ENCODE measurements at places on chromosomes 12 and 14.

DNA sequence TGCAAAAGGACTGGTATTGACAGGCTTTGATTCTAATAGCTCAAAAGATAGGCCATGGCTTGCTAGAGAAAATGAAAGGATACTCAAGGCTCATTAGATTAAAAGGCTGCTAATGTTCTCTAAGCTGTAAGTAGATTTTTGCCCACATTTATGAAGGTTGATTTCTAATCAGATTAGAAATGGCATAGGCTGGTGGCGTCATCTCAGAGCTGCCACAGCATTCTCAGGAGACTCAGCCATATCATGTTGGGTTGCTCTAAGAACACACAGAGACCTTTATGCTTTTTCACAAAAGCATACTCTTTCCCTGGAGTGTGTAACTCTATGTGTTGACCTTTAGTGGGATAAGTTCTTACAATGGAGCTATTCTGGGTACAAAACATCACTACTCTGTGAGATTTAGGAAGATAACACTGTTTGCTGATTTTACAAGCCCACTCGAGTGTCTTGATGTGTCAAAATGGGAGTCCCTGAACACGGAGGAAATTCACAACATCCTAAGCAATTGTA lies 576.0 kb downstream of the NRXN3 start:
- DNase-seq, result no peak

GRCh38 chr12:2194571-2194970 lies 141.8 kb downstream of the CACNA1C start:
- DNase-seq, result no peak

GRCh38 chr14:52950898-52951680 lies at the start of gene FERMT2:
FERMT2 (minus strand) TSS chr14:52951050; CDS start chr14:52950568, 482 bp downstream.
- peak; percentile 47 for DNase-seq

GRCh38 chr12:53951577-53952334 lies 2.9 kb upstream of the HOXC12 start:
- no peak for DNase-seq

- no peak for DNase-seq
Observed at GRCh38 chr12:87152075-87152474, 877.1 kb downstream of the C12orf50 start.

GRCh38 chr14:44448951-44449358 lies 58.1 kb downstream of the FSCB start:
- DNase-seq, result no peak

- no peak for DNase-seq
Observed at GRCh38 chr14:72636094-72636493, 257.8 kb downstream of the DPF3 start.

DNA sequence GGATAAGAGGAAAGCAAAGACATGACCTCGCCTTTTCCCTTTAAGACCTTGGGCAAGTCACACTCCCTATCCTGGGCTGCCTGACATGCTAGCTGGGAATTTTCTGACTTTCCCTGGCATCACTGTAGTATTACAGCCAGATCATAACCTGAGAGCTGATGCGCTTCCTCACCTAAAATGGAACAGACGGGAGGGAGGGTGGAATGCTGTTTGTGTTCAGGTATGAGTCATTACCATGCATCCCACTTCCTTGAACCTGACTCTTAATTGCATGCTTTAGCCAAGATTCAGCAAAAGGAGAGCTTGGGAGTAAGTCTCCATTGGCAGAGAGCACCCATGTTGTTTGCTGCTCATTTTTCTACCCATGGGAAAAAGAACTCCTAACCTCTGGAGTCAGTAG lies 156.5 kb downstream of the KCNK10 start:
- DNase-seq, result no peak

DNA sequence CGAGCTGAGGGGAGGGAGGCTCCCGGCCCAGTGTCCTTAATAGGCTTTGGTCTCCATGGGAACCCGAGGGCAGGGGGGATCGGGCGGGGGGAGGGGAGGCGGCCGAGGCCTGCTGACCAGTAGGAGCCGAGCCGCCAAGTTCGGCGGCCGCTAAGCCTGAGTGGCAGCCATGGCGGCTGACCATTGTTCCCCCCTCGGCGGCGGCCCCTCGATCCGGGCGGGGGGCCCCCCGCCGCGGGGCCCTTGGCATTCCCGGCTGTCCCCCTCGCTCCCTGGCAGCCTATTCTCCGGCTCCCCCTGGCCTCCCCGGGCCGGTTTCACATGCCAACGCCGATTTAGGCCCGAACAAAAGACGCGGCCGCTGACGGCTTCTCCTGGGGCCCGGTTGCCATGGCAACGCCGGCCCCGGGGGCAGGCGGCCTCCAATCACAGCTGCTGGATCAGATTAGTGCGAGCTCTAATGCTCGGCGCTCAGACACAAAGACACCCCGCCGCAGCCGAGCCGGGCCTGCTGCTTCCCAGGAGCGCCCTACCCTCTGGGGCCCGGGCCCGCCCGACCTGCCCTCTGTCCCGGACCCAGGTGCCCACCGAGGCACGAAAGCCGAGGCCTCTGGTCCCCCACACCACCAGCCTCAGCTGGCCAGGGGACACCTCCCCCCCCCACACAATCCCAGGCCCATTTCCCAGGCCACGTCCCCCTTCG lies 7.3 kb downstream of the MSI1 start:
- DNase-seq, result no peak

GRCh38 chr12:89160716-89161123 lies 191.6 kb downstream of the DUSP6 start:
- peak; percentile 8 for DNase-seq

- DNase-seq, result no peak
Observed at GRCh38 chr14:29390081-29390832, 537.4 kb downstream of the PRKD1 start.

GRCh38 chr12:22477166-22477893 lies 67.0 kb downstream of the C2CD5 start:
- no peak for DNase-seq

DNA sequence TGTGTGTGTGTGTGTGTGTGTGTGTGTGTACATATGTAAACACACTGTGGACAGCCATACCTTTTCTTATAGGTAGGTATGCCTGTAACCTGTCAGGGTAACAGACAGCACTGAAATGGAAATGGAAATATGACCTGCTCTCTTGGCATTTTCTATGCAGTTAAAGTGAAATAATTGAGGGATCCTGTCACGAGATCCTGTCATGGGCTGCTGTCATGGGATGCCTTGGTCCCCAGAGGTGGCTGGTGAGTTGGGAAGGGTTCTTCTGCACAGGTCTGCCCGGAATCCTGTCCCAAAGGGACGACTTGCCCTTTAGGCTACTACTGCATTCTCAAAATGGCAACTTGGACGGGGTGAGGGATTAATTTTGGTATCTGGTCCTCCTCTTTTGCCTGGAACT lies 47.3 kb downstream of the ELK3 start:
- no peak for DNase-seq

GRCh38 chr12:130384234-130384633 lies 46.5 kb downstream of the PIWIL1 start:
- no peak for DNase-seq

- DNase-seq, result no peak
Observed at GRCh38 chr12:130954544-130954831, 781 bp downstream of the ADGRD1 start.

- no peak for DNase-seq
Observed at GRCh38 chr14:99431986-99432385, 48.7 kb downstream of the SETD3 start.

DNA sequence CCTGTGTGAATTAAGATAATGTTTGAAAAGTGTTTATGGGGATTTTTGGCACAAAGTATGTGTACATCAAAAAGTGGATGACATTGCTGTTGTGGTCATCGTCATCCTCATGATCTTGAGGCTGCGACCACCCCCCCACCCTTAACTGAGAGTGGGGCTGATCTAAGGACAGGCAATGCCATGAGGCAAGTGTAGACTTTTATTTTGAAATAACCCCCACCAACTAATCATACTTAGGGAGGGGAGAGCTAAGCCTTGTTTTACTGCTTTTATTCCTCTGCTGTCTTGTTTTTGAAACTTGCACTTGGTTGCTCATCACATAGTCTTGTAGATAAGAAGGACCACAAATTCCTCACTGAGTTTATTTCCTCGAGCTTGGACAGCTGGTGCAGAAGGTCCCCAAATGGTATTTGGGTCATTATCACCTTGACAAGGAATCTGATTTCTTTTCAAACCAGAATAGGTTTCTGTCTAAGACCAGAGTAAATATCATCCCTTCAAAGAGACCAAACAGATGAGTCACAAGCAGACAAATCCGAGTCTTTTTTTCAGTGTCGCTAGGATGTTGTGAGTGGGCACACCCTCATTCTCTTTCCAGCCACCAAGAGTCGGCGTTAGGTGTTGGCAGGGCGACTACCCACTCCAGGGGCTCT lies 23.9 kb upstream of the SMOC1 start:
- no peak for DNase-seq

- DNase-seq, result no peak
Observed at GRCh38 chr12:104197264-104197663, 18.3 kb upstream of the TXNRD1 start.

DNA sequence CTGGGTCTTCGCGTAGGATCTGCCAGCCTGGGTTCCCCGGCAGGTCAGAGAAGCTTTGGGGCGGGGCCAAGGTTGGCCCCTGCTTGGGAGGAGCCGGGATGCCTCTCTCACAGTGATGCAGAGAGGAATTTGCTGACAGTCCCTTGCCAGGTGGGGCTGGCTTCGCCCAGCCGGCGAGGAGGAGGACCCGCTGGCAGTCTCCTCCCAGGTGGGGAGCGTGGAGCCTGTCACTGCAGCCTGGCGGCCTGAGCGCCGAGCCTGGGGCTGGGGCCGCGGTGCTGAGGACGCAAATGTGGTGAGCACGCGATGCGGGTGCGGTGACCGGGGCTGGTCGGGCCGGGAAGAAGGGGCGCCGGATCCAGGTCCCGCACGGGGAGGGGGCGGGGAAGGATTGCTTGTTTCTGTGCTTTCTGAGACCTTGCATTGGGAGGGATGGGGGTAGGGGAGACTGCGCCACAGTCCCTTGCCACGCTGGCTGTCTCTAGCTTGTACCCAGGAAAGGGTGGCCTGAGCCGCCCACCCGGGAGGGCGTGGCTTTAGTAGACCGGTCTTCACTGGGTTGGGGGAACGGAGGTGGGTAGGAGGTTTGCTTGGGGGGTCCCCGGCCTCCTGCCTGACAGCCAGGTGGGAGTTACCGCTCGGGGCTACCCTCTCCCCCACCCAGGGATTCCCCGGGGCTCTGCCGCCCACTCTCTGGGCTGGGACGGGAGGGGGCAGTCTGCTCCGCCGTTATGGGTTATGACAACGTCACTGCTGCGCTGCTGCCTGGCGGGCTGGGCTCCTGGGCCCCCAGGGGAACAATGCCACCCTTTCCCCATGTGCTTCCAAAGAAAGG lies at the start of gene TMEM63C:
TMEM63C (plus strand) TSS at position 196 of the 835 bp plus-strand sequence. CDS start 37,016 bp downstream, outside the sequence.
- no peak for DNase-seq

DNA sequence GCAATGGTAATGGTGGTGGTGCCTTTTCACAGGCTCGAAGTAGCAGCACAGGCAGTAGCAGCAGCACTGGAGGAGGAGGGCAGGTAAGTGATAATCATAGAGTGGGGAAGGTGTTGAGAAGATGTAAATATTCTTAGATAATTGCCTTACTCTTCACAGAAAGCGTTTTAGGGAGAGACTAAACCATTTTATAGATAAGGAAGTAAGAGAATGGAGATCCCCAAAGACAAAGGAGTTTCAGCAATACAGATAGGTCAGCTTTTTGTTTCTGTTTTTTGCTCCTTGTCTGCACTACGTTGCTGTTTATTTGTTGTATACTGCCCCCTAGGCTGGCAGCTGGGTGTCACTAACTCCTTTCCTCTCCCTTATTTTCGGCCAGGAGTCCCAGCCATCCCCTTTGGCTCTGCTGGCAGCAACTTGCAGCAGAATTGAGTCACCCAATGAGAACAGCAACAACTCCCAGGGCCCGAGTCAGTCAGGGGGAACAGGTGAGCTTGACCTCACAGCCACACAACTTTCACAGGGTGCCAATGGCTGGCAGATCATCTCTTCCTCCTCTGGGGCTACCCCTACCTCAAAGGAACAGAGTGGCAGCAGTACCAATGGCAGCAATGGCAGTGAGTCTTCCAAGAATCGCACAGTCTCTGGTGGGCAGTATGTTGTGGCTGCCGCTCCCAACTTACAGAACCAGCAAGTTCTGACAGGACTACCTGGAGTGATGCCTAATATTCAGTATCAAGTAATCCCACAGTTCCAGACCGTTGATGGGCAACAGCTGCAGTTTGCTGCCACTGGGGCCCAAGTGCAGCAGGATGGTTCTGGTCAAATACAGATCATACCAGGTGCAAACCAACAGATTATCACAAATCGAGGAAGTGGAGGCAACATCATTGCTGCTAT lies 2.0 kb downstream of the SP1 start:
- no peak for DNase-seq

DNA sequence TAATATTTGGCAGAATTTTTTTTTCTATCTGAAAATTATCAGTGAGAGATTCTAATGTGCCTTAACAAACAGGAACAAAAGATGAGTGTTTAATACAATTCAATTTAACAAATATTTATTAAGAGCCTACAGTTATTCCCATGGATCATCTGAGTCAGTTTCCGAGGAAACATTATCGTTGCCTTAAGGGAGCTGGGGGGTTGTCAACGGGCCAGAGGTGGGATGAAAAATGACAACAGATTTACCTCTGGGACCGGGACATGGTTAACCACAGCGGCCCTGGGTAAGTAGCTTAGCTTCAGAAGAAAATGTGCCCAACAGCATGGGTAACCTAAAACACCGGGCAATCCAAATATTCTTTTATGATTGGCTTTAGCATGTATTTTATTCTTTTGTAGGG lies 113.6 kb downstream of the DAD1 start:
- no peak for DNase-seq

DNA sequence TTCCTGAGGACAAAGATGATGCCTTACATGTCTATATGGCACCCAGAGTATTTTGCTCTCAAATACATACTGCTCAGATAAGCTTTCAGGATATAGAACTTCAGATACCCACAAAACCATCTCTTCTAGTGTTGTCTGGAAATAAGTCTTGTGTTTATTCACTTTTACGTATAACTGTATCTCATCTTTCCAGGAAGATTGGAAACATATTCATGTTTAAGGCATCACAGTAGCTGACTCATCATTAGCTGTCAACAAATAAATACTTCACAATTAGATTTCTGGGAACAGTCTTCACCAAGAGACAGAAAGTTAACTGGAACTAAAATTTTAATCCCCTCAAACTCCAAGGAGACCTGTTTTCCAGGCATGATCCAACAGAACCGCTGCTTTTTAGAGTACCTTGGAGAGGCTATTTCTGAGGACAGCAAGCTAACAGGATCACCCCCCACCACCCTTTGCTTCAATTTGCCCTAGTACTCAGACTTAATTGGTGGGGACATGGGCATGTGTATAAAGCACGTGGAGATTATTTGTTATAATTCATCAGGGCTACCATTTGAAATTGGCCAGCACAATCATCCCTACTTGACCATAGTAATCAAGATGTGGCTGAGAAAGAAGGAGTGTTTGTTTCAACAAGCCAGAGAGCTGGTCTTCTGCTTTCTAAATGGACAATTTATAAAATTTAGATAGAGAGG lies 129.3 kb upstream of the HIF1A start:
- DNase-seq, result no peak

DNA sequence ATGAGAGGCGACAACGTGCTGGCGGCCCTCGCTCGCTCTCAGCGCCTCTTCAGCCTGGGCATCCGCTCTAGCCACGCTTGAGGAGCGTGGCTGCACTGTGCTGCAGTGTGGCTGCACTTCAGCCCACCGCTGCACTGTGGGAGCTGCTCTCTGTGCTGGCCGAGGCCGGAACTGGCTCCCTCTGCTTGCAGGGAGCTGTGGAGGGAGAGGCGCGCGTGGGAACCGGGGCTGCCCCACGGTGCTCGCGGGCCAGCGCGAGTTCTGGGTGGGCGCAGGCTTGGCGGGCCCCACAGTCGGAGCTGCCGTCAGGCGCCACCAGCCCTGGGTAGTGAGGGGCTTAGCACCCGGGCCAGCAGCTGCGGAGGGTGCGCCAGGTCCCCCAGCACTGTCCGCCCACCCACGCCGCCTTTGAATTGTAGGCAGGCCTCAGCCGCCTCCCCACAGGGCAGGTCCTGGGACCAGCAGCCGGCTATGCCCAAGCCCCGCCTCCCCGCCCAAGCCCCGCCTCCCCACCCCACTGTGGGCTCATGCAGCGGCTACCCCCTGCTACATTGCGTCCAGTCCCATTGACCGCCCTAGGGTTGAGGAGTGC lies 974.2 kb downstream of the FSCB start:
- DNase-seq, result no peak

All from thoracic aorta (tissue), 2 donors.